ENCODE measurements at places on chromosomes 6 and 20. TPM values are rescaled to one million over a fixed set of nuclear protein-coding genes. Genes with fewer than 3 reads are reported as not detected.

RSPO4 gene
- 0.86 TPM for total RNA-seq

TAF8 gene
- total RNA-seq = 16.2 TPM

DZANK1 gene
- total RNA-seq = 6.4 TPM

CRIP3 gene
- total RNA-seq = 0.69 TPM

SYNDIG1 gene
- total RNA-seq = 10.4 TPM

FILIP1 gene
- total RNA-seq = 0.69 TPM

MRAP2 gene
- 5.1 TPM for total RNA-seq

VSTM2L gene
- 15.9 TPM for total RNA-seq

ENPP4 gene
- total RNA-seq = 3.1 TPM

GJA1 gene
- total RNA-seq = 19.4 TPM

VWA7 gene
- 3.2 TPM for total RNA-seq

Measured in glutamatergic neuron (in vitro differentiated cells).